ENCODE measurements at places on chromosomes 12 and 14.
A peak's percentile ranks its signal among the peaks of the same experiment; 100 is the strongest.

GRCh38 chr14:47852278-47852677 lies 176.9 kb upstream of the MDGA2 start:
- DNase-seq: no peak

DNA sequence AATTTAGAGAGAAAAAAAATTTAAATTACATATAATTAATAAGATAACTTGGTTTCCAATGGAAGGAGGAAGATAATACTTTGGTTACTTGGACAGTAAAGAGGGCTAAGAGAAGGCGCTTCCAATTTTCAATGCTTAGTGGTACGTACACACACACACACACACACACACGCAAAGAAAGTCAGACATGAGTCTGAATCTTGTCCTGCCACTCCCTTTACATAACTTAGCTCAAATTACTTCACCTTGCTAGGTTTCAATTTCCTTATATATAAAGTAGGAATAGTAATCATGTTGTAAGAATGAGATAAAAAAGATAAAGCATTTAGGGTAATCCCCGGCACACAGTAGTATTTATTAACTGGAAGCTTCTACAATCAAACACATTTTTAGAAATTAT lies 39.7 kb upstream of the VCPKMT start:
- no peak for DNase-seq

GRCh38 chr12:111842556-111843396 lies 748 bp downstream of the MAPKAPK5 start:
- DNase-seq: peak; percentile 19

GRCh38 chr14:29339494-29340172 lies 573.0 kb downstream of the FOXG1 start:
- no peak for DNase-seq

GRCh38 chr14:94679937-94680861 lies 68.0 kb downstream of the SERPINA3 start:
- no peak for DNase-seq

Data from HEK293T (cell line).